ENCODE measurements at places on chromosomes 7 and 10.
A peak's percentile ranks its signal among the peaks of the same experiment; 100 is the strongest.

DNA sequence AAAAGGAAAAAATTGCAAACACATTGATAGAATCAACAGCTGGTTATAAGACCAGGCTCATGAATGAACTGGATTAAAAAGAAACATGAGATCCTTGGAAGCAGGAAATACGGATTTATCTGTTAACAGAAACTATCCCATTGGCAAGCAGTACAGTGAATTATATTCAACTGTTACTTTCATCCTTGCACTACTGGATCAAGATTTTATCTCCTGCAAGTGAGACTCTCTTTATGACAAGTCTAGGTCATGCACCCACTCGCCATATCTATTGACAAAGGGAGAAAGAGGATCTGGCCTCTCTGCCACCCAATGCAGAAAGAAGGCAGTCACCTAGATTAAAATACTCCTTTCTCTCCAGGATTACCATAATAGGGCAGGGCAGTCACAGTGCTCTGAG is 41.4 kb downstream of the CSTF2T start:
- DNase-seq: no peak

DNA sequence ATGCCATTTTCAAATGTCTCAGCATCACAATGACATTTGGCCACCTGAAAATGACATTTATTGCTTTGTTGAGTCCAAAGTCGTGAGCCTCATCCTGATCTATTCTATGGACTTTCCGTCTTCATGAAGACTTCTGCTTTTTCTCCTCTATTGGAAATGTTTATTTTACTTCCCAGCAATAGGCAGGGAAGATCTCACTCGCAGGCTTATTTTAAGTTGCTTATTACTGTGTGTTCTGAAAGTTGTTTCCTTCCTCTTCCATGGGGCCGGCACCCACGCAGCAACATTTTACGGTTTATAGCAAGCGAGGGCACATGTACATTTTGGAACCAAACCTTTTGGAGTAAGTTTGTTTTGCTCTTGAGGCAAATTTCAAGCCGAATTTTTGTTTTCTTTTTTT is 221.0 kb upstream of the KLF6 start:
- DNase-seq: peak; percentile 93

DNA sequence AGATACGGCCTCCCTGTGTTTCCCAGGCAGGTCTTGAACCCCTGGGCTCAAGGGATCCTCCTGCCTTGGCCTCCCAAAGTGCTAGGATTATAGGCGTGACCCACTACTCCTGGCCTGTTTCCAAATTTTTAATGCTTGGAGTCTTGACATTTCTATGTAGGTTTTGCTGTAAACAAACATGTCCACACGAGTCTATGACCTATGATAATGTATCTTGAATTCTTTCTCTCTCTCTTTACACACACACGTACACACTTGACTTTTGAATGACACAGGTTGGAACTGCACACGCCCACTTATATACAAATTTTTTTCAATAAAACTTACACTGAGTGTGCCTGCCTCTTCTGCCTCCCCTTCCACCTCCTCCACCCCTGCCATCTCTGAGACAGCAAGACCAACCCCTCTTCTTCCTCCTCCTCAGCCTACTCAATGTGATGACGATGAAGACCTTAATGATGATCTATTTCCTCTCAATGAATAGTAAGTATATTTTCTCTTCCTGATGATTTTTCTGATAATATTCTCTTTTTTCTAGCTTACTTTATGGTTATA is 44.1 kb upstream of the LAMB1 start:
- DNase-seq: no peak

GRCh38 chr10:29163746-29164145 is 125.1 kb upstream of the LYZL1 start:
- no peak for DNase-seq

DNA sequence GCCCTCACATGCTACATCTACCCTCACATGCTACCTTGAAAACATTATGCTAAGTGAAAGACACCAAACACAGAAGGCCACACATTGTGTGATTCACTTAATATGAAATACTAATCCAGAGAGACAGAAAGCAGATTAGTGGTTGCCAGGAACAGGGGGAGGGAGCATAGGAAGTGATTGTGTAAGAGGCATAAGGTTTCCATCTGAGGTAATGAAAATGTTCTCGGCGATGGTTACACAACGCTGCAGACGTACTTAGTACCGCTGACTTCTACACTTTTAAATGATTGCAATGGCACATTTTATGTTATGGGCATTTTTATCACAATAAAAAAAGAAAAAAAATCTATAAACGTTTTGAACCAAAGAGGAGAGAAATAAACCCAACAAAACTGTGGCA is 742.3 kb downstream of the TYW1 start:
- DNase-seq: no peak

DNA sequence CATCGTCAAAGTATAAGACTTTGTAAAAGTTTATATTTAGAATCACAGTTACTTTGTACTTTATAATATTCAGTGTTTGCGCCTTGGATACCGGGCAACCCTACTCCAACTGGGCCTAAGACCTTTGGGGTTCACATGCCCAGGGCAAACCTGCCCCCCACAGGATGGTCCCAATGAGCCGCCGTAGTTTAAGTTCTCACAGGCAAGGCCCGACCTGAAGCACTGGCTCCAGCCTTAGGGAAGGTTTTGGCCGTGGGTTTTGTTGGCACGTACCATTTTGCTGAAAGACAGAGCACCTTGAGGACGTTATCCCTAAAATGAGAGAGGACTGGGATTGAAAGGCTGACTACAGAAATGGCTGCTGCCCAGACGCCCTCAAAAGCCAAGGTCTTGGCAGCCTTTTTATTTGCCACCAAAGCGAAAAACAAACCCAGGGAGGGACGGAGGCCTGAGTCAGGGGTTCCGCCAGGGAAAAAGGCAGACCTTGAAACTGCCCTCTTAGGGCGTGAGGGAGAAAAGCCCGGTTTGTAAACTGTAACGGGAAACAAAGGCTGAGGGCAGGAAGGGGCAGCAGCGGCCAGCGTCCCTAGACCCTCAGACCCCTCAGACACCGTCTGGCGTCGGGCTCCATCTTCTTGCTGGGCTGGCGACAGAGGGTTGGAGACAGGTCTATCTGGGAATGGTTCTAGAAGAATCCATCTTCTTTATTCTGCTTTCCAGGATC is at the start of gene CCDC172:
Gene CCDC172, plus strand, starts transcription at position 222 of the 724 bp plus-strand sequence. CDS start 564 bp downstream, outside the sequence.
- no peak for DNase-seq

DNA sequence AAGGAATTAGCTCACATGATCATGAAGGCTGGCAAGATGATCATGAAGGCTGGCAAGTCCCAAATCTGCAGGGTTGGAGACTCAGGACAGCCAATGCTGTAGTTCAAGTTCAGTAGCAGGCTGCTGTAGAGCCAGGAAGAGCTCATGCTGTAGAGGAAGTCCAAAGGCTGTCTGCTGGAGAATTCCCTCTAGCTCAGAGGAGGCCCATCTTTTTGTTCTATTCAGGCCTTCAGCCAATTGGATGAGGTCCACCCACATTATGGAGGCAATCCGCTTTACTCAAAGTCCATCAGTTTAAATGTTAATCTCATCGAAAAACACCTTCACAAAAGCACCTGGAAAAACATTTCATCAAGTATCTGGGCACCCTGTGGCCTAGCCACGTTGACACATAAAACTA is 24.8 kb upstream of the FAM171A1 start:
- DNase-seq: no peak

Measured in suppressor macrophage treated with lipopolysaccharide for 4 hours (primary cell).